ENCODE measurements at places on chromosomes 16 and 17.
A peak's percentile ranks its signal among the peaks of the same experiment; 100 is the strongest.

DNA sequence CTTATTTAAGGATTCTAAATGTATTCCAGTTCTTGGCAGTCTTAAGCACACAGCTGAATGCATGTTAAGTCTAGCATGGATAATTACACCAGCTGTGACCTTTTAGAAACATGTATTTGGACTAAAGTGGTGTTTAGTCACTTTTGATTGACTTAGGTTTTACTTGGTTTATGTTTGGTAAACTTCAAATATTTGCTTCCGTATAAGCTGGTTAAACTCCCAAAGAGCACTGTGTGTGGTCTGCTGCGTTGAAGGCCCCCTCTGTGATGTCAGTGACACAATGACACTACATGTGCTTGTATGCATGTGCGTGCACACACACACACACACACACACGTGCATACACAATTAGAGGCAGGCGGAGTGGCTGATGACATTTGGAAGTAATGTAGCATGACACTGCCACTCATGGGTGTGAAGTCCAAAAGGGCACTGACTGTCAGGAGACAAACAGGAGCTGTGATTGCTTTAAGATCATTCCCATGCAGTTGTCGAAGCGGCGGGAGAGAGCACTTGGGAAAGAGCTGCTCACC, 156.1 kb upstream of the CDH13 start:
- no peak for DNase-seq

GRCh38 chr16:57113042-57113453, 20.7 kb downstream of the CPNE2 start:
- DNase-seq, result peak; percentile 47

DNA sequence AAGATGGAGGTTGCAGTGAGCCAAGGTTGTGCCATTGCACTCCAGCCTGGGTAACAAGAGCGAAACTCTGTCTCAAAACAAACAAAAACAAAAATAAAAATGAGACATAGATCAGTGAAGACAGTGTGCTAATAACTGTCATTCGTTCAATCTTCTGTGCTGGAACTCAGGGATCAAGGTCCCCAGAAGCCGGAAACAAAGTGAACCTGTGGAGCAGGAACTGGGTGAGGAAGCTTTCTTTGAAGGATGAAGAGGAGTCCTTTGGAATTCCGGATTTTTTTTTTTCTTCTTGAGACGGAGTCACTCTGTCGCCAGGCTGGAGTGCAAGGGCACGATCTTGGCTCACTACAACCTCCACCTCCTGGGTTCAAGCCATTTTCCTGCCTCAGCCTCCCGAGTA, 2.1 kb upstream of the SLC2A4 start:
- DNase-seq, result no peak

GRCh38 chr16:9850817-9851216, 331.4 kb downstream of the GRIN2A start:
- DNase-seq, result no peak

- no peak for DNase-seq
Measured at GRCh38 chr16:27868180-27868579, 195.3 kb downstream of the GSG1L start.

DNA sequence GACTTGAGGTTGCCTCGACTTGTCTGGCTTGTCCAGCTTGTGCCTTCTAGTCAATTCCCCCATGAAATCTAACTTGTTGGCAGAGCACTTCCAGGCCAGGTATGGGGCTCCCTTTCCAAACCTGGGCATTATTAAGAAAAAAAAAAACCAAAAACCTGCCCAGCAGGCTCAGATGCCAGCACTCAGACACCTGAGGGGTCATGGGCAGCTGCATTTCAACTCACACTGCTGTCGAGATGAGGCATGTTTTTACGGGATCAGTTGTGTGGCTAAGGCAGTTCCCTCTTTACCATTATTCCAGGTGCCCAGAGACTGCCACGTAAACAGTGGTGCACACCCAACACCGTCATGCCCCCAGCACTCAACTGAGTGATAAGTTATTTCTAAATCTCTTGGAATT, 17.8 kb downstream of the TMEM11 start:
- DNase-seq, result no peak

GRCh38 chr17:2905269-2905668, 109.0 kb downstream of the RAP1GAP2 start:
- no peak for DNase-seq

DNA sequence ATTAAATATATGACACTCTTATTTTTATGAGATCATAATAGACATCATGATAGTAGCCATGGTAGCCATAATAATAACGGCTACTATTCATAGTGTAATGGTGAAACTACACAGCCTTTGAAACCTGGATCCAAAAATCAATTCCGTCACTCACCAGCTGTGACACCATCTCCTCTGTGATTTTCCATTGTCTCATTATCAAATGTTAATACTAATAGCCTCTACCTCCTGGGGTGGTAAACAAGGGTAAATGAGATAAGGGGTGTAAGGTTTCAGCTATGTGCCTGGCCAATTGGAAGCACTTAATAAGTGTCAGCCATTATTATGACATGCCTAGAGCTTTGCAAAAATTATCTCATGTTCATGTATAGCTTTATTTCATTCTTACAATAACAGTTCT, 88.6 kb downstream of the CACNG3 start:
- no peak for DNase-seq

- DNase-seq, result no peak
Measured at GRCh38 chr16:56935201-56935600, 3.3 kb downstream of the HERPUD1 start.

DNA sequence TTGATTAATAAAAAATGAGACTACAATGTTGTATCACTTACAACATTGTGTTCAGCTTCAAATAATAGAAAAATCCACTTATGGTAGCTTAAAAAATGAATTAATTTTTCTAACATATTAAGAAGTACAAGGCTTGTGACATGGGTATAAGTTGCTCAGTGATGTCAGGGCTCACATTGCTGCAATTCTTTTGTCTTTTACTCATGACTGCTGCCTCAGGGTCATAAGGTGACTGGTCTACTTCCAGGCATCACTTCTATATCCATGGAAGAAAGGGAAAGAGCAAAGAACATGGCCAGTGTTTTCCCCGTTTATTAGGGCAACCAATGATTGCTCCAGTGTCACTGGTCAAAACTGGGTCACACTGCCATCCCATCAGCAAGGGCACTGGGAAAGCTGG, 295.3 kb downstream of the MAP2K4 start:
- peak; percentile 78 for DNase-seq

- no peak for DNase-seq
Measured at GRCh38 chr16:48277158-48277557, 29.8 kb upstream of the ABCC11 start.

DNA sequence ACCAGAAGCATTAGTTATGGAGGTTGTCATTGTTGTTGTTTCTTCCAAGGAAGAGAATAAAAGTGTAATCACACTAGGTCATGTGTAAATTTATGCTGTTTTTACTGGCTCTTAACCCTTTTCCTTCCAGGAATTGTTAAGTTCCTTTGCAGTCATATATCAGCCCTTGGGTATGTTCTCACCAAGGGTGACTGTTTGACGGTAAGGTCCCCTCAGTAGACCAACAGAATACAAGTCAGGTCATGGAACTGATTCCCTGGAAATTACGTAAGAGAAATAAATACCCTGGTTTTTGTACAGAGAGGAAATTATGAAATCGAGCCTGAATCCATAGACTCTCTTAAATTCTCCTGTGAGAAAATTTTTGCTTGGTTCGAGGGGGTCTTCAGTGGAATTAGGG, 11.2 kb upstream of the KCNJ2 start:
- DNase-seq, result no peak

DNA sequence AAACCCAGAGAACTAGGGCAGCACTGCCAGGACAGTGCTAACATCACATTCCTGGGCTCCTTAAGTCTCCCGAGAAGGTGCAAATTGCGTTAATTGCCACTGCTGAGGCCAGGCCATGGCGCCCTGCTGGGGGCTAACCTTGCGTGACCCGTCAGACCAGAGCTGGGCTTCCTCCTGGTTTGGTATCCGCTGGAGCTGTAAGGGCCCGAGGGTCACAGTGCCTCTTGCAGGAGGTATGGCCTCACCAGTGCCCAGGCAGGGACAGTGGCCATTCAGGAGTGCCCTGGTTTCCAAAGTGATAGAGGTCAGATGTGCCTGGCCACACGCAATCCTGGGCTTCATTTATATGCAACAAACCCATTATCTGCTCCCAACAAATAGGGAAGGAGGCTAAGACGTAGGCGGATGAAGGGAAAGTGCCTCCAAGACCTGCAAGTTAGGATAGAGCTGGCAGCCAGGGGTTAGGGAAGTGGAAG, 17.7 kb upstream of the ADCY9 start:
- DNase-seq, result no peak

GRCh38 chr17:7843257-7843535, 9.2 kb downstream of the KDM6B start:
- DNase-seq, result peak; percentile 20

DNA sequence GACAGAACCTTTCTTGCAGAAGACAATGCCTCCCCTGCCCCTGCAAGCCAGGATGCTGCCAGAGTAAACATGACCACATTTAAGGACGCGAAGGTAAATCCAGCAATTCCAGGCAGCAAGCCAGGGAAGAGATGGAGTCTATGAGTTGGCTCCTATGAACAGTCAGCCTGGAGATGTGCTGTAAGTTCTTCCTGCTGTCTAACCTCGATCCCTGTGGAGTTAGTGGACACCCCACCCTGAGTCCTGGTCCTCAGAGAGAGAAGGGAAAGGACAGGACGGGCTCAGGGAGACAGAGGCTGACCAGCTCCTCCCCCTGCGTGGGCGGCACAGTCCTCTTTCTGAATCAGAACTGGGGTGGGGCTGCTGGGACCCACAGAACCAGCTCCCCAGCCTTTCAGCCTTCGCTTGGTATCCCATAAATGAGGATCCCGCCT, 24.9 kb downstream of the CDC42EP4 start:
- peak; percentile 24 for DNase-seq

DNA sequence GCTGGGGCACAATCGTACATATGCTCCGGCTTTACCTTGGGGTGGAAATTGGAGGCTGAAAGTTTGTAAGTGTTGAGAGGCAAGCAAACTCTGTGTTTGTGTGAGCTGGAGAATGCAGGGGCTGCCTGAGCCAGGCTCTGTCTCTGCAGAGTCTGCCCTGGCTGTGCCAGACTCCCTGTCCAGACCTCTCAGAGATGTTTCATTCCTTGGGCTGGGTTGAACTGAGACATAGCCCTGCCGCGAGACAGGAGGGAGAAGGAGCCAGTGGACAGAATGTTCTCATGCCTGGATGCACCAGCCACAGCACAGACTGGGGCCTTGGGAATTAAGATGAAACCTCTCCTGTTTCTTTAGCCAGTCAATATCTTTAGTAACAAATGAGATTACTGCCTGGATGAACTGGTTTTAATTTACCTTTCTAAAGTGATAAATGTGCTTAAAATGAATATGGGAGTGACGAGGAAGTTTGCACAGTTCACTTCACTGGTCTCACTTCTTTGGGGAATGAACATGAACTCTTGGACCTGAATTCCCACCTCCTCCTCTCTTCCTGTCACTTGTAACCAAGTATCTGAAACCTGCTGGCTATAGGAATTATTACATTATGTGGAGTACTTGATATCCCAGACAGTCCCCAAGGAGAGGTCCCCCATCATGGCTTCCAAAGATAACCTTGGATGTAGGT, 40.1 kb downstream of the YPEL2 start:
- peak; percentile 60 for DNase-seq

DNA sequence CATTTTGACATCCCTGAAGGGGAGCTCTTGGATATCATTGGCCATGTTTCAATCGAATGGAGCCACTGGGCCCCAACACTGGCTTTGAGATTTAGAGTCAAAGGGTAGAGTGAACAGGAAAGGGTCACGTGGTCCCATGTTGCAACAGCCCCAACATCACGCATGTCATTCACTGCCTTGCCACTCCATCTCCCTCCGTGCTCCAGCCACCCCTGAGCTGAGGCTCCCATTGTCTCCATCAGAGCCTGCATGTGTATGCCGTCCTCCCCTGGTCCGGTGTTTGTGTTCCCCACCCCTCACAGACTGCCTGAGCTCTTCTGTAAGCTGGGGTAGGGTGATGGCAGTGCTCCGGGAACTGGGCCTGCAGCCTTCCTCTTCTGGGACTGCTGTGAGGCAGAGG, 12.1 kb downstream of the NFE2L1 start:
- no peak for DNase-seq

DNA sequence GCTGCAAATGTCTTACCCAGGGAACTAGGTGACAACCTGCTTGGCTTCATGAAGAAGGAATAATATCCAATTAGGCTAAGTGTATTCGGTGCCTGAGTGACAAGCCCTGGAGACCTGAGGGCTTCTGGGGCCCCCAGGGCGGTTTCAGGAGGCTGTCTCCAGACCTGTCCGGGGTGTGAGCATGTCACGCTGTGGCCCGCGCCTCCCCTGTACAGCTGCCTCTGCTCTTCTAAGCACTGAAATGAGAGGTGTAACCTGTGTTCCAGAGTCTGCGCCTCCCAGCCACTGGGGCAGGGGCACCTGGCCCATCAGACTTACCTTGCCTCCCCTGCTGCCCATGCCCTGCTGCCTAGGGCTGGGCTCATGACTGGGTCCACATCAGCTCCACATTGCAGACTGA, 114.3 kb downstream of the WWOX start:
- DNase-seq, result no peak

- peak; percentile 36 for DNase-seq
Measured at GRCh38 chr16:3458852-3459361, 15.4 kb downstream of the NAA60 start.

DNA sequence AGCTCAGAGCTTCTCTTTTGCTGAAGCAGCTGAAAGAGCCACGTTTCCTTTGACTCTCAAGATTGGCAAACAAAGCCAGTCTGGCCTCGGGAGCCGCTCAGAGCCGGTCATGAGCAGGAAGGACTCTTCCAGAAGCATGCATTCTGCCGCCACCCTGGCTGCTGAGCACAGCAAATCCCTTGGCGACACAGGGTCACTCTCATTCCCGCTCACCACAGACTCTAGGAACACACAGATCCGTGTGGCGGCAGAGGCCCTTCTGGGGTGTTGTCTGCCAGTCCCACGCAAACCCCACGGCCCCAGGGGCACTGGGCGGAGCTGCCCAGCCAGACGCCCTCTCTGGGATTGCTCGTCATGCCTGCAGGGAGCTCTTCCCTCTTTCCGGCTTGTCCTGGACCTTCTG, 157.0 kb downstream of the C16orf95 start:
- DNase-seq, result no peak

- no peak for DNase-seq
Measured at GRCh38 chr17:17868641-17869522, 32.1 kb upstream of the SREBF1 start.

- DNase-seq, result no peak
Measured at GRCh38 chr17:29124925-29125273, 55.3 kb downstream of the MYO18A start.

GRCh38 chr17:7951143-7951792, 19.3 kb downstream of the CNTROB start:
- no peak for DNase-seq

- no peak for DNase-seq
Measured at GRCh38 chr17:66711401-66711800, 123.5 kb upstream of the CACNG5 start.

DNA sequence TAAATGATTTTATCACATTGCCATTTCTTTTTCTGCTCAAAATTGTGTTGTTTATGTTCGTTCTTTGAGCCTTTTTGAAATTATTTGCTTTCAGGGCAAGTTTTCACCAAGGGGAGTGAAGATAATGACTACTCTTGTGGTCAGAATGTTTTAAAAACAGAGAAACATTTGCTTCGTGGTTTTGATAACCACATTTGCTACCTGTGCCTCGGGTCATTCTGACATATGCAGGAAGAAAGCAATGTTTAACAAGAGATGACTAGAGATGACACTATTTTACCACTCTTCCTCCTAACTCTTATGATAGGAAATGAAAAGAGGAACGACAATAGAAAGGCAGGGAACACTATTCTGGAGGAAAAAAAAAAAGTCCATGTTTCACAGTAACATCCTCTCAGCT, 1496.5 kb upstream of the GOT2 start:
- DNase-seq, result no peak

Data from EH (cell line).